ENCODE measurements at places on chromosomes 5 and 9.

DNA sequence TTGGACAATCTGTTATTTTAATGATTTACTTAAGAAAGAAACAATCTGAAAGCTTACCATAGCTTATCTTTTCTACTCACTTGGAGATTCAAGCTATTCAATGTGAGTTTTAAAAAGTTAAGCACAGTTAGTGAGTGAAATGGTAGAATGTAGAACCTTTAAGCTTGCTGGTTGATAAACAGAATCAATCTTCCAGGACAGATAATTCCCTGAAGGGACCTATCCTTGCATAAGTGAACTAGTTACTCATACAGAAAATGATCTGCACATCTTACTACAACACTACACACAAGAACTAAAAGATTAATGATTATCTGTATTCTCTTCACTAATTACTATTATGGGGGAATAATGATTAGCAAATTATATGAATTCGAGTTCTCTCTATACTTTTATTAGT lies 165.6 kb downstream of the PALM2AKAP2 start:
- DNase-seq, result no peak

GRCh38 chr9:113682297-113682771 lies 193.8 kb upstream of the ZNF618 start:
- DNase-seq, result peak; percentile 2

DNA sequence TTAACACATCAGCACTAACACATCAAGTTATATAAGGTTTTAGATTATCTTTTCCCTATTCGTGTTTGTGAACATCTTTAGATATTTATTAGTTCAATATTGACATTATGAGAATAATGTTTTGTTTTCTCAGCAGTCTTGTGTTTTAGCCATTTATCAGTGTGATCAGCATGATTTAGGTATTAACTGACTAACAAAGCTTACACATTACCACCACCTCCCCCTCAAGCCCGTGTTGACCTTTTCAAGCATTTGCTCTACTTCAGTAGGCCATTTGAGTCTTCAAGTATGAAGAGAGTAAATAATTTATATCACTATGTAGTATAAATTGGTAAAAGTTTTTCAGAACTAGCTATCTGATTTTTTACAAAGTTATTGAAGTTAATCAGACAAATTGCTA lies 6.9 kb downstream of the PBX3 start:
- DNase-seq, result no peak

- DNase-seq, result no peak
Measured at GRCh38 chr5:110634475-110634874, 92.0 kb downstream of the TMEM232 start.

GRCh38 chr5:77030097-77031071 lies at the start of gene AGGF1:
Gene AGGF1, plus strand, starts transcription at chr5:77030404. Its CDS starts 363 bp downstream, at chr5:77030767.
- peak; percentile 74 for DNase-seq

DNA sequence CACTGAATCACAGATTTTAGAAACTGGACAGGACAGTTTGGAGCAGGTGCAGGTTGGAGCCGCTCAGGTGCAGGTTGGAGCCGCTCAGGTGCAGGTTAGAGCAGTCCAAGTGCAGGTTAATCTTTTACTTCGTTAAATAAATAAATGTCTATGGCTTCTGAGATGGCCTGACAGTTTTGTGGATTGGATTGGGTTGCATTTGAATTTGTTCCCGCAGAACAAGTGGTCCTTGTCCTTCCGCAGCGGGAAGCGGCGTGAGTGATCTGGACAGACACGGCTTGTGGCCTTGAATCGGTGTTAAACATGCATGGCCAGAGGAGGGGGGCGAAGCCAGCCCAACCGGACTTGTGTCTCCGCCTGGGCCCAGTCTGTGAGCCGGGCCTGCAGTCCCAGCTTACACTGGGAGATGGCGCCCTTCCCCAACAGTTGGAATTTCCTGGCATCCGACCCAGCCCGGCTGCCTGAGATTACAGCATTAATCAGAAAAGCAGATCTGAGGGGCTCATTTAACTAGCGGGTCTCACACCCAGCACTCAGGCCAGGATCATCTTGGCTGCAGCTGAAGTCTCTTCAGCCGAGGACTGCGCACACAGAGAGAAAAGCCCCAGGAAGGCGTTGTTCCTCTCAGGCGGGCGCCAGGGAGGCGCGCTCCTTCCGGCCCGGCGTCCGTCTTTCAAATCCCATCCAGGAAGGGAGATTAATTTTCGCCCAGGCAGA lies 1.5 kb upstream of the OLFM1 start:
- DNase-seq, result no peak

GRCh38 chr5:53476019-53476418 lies 4.4 kb upstream of the FST start:
- DNase-seq, result no peak

DNA sequence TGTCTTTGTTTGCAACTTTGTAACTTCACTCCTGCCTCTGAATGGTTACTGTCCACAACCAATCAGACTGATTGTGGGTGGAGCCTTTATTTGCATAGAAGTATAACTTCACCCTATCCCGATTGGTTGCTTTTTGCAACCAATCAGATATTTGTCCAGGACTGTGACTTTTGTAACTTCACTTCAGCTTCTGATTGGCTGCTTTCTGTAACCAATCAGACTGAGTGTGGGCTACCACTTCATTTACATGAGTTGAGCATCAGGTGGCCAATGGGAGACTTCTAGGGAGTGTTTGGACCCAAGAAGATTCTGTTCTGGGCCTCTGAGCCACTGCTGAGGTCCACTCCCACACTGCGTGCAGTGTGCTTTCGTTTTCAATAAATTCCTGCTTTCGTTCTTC lies 1810.7 kb upstream of the CDH6 start:
- no peak for DNase-seq

DNA sequence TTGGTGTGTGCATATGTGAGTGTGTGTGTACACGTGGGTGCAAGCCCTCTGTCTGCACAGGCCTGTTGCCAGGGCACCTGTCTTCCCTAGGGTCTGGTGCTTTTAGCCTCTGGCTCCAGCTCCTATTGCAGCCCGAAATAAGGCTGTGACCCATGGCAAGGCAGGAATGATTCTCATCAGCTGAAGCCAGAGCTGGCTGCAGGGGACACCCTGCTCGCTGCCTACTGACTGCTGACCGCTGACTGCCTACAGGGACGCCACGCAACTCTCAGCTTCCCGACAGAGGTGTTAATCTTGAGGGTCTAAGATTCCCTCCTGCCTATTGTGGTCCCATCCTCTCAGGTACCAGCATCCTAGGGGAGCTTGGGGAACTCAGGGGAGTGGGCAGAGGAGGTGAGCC lies at the start of gene MYOZ3:
Gene MYOZ3, plus strand, starts transcription at position 166 of the 400 bp plus-strand sequence. CDS start 1,691 bp downstream, outside the sequence.
- DNase-seq, result no peak

- no peak for DNase-seq
Measured at GRCh38 chr5:102875721-102876123, 120.6 kb downstream of the PAM start.

- no peak for DNase-seq
Measured at GRCh38 chr9:115170358-115171073, 52.6 kb upstream of the TNC start.

GRCh38 chr5:135514116-135514515 lies 21.6 kb downstream of the NEUROG1 start:
- DNase-seq, result no peak

DNA sequence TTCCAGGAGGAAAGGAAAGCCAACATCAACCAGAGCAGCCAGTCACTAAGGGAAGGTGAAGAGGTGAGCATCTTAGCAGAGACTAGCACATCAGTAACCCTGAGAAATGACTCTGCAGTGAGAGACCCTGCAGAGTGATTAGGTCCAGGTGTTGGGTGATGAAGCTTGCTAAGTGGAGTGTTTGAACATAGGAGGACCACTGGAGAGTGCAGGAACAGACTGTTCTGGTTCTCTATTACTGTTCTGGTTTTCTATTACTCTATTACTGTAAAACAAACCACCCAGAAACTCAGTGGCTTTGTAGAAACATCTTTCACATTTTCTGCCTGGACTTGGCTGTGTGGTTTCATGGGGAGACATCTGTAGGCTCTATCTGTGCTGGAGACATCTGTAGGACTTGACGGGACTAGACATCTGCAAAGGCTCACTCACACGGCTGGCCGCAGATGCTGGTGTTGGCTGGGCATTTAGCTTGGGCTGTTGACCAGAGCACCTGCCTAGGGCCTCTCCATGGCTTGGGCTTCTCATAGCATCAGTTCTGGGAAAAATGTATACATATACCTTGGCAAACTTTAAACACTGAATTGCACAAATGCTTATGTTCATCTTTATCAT lies 33.4 kb upstream of the SPATA31E1 start:
- DNase-seq, result no peak

- no peak for DNase-seq
Measured at GRCh38 chr5:143383988-143384387, 19.5 kb downstream of the NR3C1 start.

DNA sequence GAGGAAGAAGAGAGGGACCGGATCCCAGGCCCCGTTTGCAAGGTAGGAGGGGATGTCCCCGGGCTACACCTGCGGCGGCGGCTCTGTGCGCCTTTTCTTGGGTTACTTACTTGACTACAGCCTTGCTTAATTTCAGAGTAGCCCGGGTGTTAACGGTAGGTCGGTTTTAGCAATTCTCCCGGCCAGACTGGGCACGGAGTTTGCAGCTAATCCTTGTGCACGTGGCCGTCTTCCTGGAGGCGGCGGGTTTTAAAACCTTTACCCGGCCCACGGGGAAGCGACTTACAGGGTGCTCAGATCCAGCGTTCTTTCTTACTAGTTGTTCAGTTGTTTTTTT lies 313 bp downstream of the BRIX1 start:
- DNase-seq, result no peak

GRCh38 chr9:113310538-113310937 lies 7.4 kb upstream of the RNF183 start:
- DNase-seq, result no peak

DNA sequence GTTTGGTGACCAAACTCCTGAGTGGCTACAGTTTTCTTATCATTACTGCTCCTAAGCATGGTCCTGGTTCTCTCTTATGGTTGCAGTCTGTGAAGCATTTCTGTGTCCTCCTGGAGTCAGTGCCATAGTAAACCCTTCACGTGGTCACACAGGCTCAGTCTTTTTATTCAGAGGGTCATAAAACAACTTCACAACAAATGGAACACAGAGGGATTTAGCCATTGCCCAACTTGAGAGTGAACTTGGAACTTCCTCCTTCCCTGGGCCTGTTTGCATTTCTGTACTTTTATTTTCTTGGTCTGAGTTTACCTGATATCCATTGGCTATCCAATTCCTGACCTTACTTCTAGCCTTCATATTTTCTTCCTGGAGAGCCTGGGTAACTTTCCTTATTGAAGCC lies 144.9 kb downstream of the CCDC192 start:
- DNase-seq, result no peak

DNA sequence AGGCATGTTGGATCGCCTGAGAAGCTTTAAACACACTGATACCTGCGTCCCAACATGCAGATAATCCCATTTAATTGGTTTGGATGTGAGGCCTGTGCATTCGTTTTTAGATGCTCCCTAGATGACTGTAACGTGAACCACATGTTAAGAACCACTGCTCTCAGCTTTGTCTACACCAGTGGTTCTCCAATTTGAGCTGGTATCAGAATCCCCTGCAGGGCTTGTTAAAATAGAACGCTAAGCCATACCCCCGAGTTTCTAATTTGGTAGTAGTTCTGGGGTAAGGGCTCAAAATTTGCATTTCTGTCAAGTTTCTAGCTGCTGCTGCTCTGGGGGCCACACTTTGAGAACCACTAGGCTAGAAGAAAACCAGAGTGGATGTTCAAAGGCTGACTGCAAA lies 74.7 kb downstream of the S1PR3 start:
- no peak for DNase-seq

DNA sequence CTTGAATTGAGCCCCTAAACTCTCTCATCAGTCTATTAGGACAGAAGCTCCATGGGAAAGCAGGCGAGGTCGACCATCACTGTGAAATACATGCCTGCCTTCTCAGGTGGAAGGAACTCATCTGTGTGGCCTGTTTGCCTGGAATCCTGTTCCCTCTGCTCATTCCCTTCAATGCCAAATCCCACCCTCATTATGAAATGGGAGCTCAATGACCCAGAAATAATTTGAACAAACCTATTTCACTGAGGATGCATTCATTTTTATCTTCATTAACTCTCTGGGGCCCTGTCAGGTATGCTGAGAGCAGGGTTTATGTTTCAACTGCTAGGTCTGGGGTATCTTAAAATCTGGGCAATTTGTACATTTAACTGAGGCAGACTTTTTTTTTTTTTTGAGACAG lies 142.2 kb downstream of the MED27 start:
- DNase-seq, result no peak

DNA sequence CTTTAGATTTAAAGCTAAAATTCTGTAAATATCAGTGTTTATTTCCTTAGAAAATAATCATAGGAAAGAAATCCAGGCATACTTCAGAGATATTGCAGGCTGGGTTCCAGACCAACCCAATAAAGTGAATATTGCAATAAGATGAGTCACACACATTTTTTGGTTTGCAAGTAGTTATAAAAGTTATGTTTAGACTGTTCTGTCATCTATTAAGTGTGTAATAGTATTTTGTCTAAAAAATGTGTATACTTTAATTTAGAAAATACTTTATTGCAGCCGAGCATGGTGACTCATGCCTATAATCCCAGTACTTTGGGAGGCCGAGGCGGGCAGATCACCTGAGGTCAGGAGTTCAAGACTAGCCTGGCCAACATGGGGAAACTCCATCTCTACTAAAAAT lies 6.9 kb upstream of the RIC1 start:
- no peak for DNase-seq

DNA sequence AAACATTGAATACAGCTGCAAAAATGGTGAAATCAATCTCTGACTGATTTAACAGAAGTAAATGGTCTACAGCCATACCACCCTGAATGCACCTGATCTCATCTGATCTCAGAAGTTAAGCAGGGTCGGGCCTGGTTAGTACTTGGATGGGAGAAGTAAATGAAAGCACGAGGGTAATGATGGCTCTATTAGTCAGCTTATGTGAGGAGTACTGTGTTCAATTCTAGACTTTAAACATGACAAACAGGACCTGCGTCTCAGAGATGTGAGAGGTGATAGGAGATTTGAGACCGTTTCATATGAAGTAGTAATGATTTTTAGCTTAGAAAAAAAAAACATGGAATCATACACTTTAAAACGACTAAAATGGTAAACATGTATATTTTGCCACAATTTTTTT lies 77.1 kb upstream of the SUSD1 start:
- no peak for DNase-seq

DNA sequence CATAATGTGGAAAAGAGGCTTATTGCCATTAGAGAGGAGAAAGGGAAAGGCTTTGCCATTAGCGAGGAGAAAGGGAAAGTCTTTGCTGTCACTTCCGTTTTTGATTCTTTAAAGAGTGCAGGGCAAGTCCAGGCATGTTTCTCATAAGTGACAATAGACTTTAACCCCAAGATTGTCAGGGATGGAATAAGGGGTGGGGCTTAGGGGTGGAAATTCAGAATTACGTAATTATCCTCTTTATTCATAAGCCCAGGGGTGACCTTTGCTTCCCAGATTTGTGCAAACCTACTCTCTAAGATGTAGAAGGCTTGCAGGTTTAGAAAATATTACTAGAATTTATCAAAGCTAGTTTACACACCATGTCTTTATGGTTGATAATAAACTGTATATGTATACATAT lies 2.3 kb upstream of the PLK2 start:
- no peak for DNase-seq

DNA sequence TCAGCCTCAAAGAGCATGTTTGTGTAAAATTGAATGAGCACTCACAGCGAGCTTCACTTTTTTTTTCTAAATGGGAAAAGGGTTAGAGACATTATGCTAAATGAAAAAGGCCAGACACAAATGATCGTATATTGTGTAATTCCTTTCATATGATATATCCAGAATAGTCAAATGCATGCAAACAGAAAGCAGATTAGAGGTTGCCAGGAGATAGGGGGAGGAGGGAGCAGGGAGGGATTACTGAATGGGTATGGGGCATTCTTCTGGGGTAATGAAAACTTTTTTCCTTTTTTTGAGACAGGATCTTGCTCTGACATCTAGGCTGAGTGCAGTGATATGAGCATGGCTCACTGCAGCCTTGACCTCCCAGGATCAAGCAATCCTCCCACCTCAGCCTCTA lies 47.1 kb downstream of the DMAC1 start:
- DNase-seq, result no peak

All from stimulated activated CD8-positive, alpha-beta memory T cell treated with anti-CD3 and anti-CD28 coated beads, Interleukin-2, amount 100 ng/mL, for 1 hour (primary cell).